ENCODE measurements at places on chromosomes 5 and 9. TPM values are rescaled to one million over a fixed set of nuclear protein-coding genes. Genes with fewer than 3 reads are reported as not detected.
A peak's percentile ranks its signal among the peaks of the same experiment; 100 is the strongest.

MEGF10 gene
- 0.48 TPM for total RNA-seq

PALM2AKAP2 gene
- 41.4 TPM for total RNA-seq

KCNT1 gene
- total RNA-seq: not detected

UBE2QL1 gene
- 1.6 TPM for total RNA-seq

TSLP gene
- total RNA-seq: 1.6 TPM

SLC25A25 gene
- total RNA-seq: 27.2 TPM

NEUROG1 gene
- total RNA-seq: not detected

IL9 gene
- total RNA-seq: not detected

DNA sequence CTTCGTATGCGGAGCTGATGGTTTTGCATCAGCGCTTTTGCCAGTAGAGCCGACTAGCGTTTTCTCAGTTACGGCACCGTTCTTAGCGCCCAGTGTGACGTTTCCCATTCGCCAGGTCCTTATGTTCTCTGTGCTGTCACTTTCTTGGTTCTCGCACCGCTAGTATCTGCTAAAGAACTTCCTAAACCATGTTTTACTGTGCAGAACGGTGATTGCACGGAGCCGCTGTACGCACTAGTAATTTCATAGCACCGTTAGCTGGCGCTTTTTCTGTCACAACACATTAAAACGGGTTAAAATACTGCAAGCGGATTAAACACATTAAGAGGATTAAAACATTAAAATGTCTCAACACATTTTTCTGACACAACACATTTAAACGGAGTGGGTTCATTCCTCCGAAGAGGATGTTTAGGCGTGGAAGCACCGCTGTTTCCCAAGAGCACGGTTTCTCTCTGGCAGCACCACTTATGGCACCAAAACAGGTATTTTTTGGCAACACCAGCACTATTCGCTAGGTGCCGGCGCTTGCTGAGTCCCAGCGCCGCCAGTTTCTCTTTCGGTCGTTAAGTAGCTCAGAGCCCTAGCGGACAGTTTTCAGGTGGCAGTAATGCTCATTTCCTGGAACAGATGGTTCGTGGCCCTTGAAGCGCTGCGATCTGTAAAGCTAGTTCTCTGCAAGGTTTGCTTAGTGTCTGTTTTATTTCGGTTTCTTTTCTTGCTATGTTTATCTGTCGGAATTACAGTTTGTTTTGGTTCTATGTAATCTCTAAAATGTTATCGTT, 20.3 kb downstream of the ANXA2R start:
- peak; percentile 55 for DNase-seq
- no peaks in the 10 kb centered on the region for H3K27me3 ChIP-seq
- H3K27ac ChIP-seq: peak overlapping the region; percentile 86

DNA sequence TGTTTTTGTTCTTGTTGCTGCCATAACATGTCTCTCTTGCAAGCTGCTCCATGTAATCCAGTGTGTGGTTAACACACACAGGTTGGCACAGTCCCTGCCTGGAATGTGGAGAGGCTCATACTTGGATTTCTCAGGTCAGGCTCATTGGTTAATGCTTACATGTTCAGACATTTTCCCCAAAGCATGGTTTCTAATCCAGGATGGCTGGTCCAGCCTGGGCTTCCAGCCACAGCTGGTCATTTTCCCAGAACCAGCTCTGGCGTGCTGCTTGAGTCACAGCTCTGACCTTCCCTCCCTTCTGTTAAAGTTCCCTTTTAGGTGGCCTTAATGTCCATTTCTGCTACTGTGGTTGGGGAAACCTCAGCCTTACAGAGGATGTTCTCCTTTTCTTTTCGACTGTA, 294.3 kb downstream of the TAF11L14 start:
- H3K4me1 ChIP-seq: no peaks in the 10 kb centered on the region
- no peak overlapping the region for H3K27ac ChIP-seq
- H3K27me3 ChIP-seq: no peaks in the 10 kb centered on the region
- no peak overlapping the region for H3K4me3 ChIP-seq
- peak; percentile 51 for DNase-seq
- H3K36me3 ChIP-seq: no peaks in the 10 kb centered on the region

DNA sequence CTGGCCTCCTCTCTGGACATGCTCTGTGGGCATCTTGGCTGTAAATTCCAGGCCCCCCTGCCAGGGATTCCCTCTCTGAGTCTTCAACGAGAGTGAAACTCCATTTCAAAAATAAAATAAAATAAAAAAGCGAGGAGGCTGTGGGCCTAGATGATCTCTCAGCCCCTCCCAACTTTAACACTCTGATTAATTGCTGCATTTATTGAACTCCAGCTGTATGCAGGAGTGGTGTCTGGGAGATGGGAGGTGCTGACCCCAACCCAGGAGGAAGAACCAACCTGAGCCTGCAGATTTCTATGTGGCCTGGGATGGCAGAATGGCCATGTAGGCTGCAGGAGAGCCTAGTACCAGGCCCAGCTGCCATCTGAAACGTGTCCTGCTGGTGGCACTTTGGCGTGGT, 154.5 kb upstream of the IER5L start:
- peaks cover 43% of the 10 kb centered on the region for H3K4me1 ChIP-seq
- H3K36me3 ChIP-seq: no peaks in the 10 kb centered on the region
- no peaks in the 10 kb centered on the region for H3K27me3 ChIP-seq
- no peak for DNase-seq
- H3K4me3 ChIP-seq: no peak overlapping the region
- peak overlapping the region; percentile 96 for H3K27ac ChIP-seq

DNA sequence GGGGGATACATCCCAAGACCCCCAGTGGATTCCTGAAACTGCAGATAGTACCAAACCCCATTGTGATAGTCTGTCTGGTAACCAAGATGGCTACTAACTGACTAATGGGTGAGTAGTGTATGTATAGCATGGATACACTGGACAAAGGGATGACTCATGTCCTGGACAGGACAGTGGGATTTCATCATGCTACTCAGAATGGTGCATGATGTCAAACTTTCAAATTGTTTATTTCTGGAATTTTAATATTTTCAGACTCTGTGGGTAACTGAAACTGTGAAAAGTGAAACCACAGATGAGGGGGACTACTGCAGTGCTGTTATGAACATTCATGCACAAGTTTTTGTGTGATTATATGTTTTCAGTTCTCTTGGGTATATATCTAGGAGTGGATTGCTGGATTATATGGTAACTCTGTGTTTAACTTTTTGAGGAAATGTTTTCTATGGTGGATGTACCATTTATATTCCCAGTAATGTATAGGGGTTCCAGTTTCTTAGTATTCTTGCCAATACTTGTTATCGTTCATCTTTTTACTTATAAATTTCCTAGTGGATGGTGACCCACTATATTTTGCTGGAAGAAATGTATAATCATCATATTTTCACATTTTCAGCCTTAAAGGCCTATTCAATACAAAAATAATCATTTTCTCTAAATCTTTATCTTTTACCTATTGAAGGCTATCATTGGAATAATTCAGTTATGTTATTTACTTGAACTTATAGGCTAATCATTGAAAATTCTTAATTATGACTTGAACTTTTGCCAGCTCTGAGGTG, 140.9 kb downstream of the NR3C1 start:
- H3K27me3 ChIP-seq: no peaks in the 10 kb centered on the region
- no peak for DNase-seq
- no peak overlapping the region for H3K27ac ChIP-seq

GRCh38 chr5:1687301-1687970, 112.2 kb downstream of the MRPL36 start:
- H3K36me3 ChIP-seq: no peaks in the 10 kb centered on the region
- no peaks in the 10 kb centered on the region for H3K4me1 ChIP-seq
- H3K27me3 ChIP-seq: peaks cover under 1% of the 10 kb centered on the region
- H3K27ac ChIP-seq: no peak overlapping the region
- DNase-seq: peak; percentile 7

- no peak for DNase-seq
- no peak overlapping the region for H3K27ac ChIP-seq
- H3K4me3 ChIP-seq: no peak overlapping the region
- H3K27me3 ChIP-seq: peaks cover 14% of the 10 kb centered on the region
These were observed 26.7 kb upstream of the PSD2 start for GRCh38 chr5:139768807-139769465.

DNA sequence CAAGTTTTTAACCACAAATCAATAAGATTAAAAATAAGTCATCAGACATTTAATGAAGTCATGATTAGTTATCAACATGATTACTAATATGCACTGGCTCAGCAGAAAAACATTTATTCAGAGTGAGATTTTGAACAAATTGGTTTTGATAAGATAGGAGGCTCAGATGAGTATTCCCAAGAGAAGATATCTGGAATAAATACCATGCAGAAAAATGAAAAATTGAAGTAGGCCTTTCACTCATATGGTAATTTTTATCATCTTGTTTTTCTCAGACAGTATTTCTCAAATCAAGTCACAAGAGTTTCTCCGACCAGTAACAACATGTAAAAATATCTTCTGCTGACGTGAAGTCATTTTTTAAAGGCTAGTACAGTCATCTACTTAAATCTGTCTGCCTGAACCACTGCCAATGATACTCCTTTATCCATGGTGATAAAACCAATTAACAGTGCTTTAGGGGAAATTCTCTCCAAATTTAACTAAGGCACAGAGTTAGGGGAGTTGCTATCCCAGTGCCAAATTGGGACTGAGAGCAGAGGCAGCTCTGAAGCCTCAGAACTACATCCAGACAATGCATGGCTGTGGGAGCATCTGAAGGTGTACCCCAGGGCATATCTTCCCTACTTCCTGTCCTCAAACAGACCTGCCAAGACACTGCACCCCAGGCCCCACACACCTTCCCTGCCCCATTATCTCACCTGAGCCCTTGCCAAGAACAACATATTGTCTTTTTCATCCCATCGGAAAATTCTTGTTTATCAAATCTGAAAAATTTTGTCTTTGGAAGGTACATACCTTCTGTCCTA, 105.5 kb upstream of the TSLP start:
- DNase-seq: no peak
- H3K27me3 ChIP-seq: no peaks in the 10 kb centered on the region
- H3K4me1 ChIP-seq: no peaks in the 10 kb centered on the region
- no peaks in the 10 kb centered on the region for H3K36me3 ChIP-seq
- H3K27ac ChIP-seq: peak overlapping the region; percentile 32

DNA sequence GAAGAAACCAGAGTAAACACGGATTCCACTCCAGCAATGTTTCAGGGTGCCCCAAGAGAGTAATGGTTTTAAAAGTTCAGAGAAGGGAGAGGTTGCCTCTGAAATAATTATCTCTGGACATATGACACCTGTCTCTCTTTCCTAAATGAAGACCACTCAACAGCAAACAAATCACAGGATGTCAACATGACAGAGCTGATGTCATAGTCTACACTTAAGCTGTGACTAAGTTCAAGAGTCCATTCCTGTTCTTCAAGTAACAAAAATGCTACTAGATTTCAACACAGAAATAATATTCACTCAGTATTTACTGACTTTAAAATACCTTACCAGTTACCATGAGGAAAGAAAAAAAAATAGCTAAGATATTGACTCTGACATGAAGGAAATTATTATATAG, 44.7 kb upstream of the SLC30A5 start:
- no peak overlapping the region for H3K4me3 ChIP-seq
- no peaks in the 10 kb centered on the region for H3K27me3 ChIP-seq
- DNase-seq: no peak

DNA sequence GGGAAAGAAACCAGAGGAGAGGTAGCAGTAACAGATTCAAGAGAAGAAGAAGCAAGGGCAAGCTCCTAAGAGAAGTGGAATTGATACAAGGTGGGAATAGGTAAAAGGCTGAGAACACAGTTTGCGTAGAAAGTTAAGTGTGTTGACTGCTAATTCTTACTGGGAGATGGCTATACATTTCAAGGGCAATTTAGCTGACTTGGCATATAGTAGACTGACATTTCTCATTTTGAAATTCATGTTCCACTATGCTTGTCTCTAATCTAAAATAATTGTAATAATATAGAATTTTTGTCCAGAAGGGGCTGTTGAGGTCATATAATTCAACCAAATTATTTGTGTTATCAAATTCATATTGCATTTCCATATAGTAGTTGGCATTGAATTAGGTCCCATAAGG, 144.0 kb downstream of the ATG10 start:
- no peaks in the 10 kb centered on the region for H3K27me3 ChIP-seq
- no peak for DNase-seq
- no peaks in the 10 kb centered on the region for H3K36me3 ChIP-seq

DNA sequence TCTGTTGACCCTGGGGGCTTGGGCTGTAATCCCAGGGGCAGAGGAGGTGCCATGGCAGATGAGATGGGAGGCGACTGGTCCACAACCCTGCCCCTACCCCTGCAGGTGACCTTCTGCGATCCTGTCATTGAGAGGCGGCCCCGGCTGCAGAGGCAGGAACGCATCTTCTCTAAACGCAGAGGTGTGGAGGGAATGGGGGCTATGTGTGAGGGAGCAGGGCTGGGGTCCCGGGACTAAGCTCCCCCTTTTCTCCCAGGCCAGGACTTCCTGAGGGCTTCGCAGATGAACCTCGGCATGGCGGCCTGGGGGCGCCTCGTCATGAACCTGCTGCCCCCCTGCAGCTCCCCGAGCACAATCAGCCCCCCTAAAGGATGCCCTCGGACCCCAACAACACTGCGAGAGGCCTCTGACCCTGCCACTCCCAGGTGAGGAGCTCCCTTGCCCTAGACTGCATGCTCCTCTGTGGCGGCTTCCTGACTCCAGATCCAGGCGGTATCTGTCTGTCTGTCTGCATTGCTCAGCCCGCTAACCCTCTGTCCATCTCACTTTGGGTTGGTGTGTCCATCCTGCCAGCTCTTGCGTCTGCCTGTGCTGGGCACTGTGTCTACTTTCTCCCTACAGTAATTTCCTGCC, 9.9 kb downstream of the ZDHHC12 start:
- DNase-seq: no peak
- no peaks in the 10 kb centered on the region for H3K27me3 ChIP-seq
- H3K27ac ChIP-seq: no peak overlapping the region

- no peaks in the 10 kb centered on the region for H3K4me1 ChIP-seq
- H3K36me3 ChIP-seq: no peaks in the 10 kb centered on the region
- no peak overlapping the region for H3K4me3 ChIP-seq
- no peaks in the 10 kb centered on the region for H3K27me3 ChIP-seq
- no peak for DNase-seq
These were observed 46.5 kb upstream of the TNFAIP8 start for GRCh38 chr5:119309326-119309725.

GRCh38 chr5:91033370-91033769, 349.7 kb downstream of the ARRDC3 start:
- H3K36me3 ChIP-seq: no peaks in the 10 kb centered on the region
- H3K4me1 ChIP-seq: no peaks in the 10 kb centered on the region
- no peak for DNase-seq
- H3K4me3 ChIP-seq: no peak overlapping the region
- H3K27ac ChIP-seq: no peak overlapping the region

- no peak overlapping the region for H3K27ac ChIP-seq
- H3K27me3 ChIP-seq: no peaks in the 10 kb centered on the region
- no peak for DNase-seq
- H3K4me1 ChIP-seq: no peaks in the 10 kb centered on the region
These were observed 7.4 kb upstream of the DCTN4 start for GRCh38 chr5:150766251-150766650.

GRCh38 chr9:79809316-79809876, 237.6 kb downstream of the TLE4 start:
- H3K4me1 ChIP-seq: no peaks in the 10 kb centered on the region
- no peak overlapping the region for H3K27ac ChIP-seq
- no peaks in the 10 kb centered on the region for H3K36me3 ChIP-seq
- H3K4me3 ChIP-seq: no peak overlapping the region
- H3K27me3 ChIP-seq: no peaks in the 10 kb centered on the region
- DNase-seq: no peak
